ENCODE measurements at places on chromosomes 7 and 10.

GRCh38 chr7:3481435-3481834, 180.4 kb downstream of the SDK1 start:
- no peak for DNase-seq

- DNase-seq: no peak
Observed at GRCh38 chr10:77533887-77534278, 103.7 kb downstream of the KCNMA1 start.

DNA sequence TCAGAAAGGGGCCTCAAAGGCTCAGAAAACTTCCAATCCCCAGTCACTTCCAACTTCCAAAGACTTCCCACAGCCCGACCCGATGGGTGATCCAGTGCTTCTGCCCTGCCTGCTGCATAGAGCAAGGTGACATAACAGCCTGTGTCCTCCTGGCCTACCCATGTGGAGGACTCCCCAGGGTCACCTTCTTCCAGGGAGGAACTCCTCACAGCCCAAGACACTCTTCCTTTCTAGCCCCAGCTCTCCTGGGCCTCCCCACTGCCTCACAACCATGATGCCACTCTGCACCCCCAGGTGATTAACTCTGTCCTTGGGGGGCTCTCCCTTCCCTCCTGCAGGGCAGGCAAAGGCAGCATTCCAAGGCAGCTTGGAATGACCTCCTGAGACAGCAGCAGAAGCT, 158.4 kb upstream of the PDE1C start:
- no peak for DNase-seq

GRCh38 chr10:86284355-86285105, 82.1 kb downstream of the GRID1 start:
- DNase-seq: no peak

DNA sequence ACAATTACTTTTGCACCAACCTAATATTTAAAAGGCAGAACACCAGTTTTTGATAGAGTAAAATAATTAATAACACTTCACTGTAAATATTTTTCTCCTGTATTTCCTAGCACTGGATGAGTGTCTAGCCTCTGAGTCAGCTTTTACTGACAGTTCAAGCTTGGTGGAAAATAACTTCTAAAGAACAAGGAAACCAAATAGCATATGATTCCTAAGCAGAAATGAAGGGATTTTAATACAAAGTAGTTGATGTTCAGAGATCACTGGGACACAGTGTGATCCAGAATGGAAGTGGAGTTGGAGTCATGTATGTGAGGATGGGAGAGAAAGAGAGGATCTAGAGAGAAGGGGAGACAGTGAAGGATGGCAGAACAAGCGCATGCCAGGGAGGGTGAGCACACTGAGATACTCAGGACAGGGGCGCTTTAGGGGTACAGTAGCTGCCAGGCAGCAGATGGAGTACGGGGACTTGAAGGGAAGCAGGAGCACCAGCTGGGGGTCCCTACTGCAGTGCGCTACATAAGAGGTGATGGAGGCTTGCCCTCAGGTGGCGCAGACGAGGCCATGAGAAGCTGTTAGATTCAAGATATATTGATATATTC, 117.9 kb upstream of the KLF6 start:
- no peak for DNase-seq

- no peak for DNase-seq
Observed at GRCh38 chr7:129095258-129095657, 40.3 kb upstream of the TNPO3 start.

DNA sequence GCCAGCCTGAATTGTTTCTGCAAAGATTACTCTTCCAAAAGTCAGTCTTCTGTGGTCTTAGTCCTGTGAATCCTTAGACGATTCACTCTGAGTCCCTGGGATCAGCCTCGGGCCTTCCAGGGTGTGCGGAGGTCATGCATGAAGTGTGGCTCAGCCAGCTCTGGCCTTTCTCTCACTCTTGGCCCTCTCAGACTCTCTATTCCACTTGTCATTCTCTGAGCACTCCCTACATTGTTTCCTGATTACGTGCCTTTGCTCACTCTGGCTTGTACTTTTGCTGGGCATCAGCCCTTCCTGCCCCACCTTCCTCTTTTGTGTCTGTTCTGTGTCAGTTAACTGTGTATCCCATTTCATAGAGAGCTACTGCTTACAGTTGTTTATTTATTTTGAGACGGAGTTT, 36.0 kb downstream of the CCNY start:
- no peak for DNase-seq

Measured in iPS DF 6.9 (cell line).